ENCODE measurements at places on chromosomes 6 and 20. TPM values are rescaled to one million over a fixed set of nuclear protein-coding genes. Genes with fewer than 3 reads are reported as not detected.
A peak's percentile ranks its signal among the peaks of the same experiment; 100 is the strongest.

- DNase-seq, result peak; percentile 57
Measured at GRCh38 chr6:74891349-74891831, 314.5 kb downstream of the COL12A1 start.

- DNase-seq, result no peak
Measured at GRCh38 chr6:135147637-135148592, 33.2 kb upstream of the MYB start.

DNA sequence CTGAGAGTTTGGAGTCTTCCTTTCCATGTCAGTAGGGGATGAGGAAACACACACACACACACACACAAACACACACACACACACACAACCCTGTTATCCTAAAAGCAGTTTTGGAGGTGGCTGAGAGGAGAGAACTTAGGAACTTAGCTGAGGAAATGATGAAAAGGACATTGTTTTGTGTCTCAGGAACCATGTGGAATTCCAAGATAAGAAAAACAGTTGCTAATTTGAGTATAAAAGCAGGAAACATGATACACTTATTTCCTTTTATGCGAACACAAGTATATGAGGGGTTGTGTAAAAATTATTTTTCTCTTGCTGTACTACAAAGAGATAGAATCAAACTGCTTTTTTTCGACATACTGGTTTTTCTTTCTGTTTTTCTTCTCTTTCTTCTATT is at the start of gene MYCT1:
MYCT1 (plus strand) TSS at position 264 of the 400 bp plus-strand sequence; CDS start at position 270, 6 bp downstream.
- no peak for DNase-seq

Gene TMEM74B
- 3.8 TPM for polyA plus RNA-seq

Gene PLTP
- 143 TPM for polyA plus RNA-seq

DNA sequence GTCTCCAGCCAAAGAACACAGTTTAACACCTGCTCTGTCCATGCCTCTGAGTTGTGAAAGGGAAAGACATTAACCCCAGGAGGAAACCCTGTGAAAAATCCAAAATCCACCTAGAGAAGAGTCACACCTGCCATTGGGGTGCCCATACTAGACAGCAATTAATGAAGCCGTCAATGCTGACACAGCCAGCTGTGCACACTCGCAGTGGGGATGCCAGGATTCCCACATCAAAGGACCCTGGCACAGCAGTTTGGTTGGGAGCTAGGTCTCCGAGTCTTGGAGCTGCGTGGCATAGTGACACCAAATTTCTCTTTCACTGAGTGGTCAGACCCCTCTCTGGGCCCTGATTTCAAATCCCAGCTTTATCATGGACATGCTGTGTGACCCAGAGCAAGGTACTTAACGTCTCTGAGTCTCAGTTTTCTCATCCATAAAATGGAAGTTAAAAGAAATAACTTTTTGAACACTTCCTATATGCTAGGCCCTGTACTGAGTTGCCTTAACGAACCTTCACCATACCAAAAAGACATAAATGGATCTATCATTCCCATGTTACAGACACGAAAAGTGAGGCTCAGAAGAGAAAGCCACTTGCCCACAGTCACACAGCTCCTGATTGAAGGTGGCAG is 30.8 kb downstream of the BPIFB1 start:
- no peak for DNase-seq

DNA sequence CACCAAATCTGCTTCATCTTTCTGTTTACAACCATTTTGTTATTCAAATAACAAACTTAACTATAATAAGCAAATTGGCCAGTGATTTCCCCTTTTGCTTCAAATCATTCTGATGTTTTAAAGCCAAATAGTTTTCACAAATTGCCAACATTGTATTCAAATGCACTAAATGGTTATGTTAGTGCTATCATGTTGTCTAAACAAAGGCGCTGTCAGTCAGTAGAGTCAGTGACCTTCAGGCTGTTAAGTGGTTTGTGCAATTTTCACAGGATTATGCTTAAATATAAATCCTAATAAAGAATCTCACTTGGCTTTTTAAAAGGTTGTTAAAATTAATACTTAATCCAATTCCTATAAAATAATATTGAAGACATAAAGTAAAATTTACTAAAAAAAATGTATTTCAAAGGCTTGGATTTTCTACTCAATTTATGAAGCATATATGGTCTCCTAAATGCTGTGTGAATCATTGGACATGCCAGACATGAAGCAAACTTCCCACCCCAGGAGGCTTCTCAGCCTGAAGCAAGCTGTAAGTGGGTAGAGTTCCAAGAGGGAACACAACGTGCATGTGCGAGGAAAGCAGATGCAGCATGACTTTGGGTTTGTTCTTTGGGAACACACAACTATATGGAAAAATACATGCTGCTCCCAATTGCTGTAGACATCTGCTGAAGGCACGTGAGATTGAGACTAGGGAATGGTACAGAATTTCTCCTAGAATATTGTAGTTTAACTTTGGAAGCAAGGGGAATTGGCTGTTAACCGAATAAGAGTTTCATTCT is 54.9 kb downstream of the RSPO3 start:
- no peak for DNase-seq

DNA sequence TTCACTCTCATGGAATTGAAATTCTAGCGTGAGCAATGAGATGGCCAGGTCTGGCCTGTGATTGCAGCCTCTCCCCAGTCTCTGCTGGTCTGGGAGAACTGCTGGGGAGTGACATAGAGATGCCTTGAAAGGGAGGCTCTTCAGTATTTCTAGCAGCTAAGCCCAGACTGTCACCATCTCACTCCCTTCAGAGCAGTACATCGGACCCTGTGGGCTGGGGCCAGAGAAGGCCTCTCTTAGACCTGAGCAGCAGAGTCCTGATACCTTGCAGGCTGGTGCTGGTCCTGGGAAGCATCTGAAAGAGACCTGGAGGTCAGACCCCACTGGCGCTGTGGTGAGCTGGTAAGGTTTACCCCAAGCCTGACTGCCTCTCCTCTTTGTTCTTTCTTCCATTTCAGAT is 87.4 kb downstream of the TCP11 start:
- no peak for DNase-seq

Gene PHF1
- polyA plus RNA-seq, result 80.5 TPM

DNA sequence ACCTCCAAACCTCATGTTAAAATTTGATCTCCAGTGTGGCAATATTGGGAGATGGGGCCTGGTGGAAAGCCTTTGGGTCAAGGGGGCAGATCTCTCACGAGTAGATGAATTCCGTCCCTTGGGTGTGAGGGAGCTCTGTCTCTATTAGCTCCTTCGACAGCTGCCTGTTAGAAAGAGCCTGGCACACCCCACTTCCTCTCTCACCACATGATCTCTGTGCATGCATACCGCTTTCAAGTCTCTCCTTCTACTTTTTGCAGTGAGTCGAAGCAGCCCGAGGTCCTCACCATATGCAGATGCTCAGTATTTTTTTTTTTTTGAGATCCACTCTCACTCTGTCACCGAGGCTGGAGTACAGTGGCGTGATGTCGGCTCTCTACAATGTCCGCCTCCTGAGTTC is 176.9 kb downstream of the SYNDIG1 start:
- DNase-seq, result no peak
